Breast epithelium (tissue), 4 donors: ENCODE measurements at places on chromosomes 4 and X. TPM values are rescaled to one million over a fixed set of nuclear protein-coding genes. Genes with fewer than 3 reads are reported as not detected.

GRCh38 chr4:183639291-183639690 is 19.7 kb downstream of the RWDD4 start:
- no peaks in the 10 kb centered on the region for H3K27me3 ChIP-seq
- H3K27ac ChIP-seq, result peak overlapping the region; percentile 22
- DNase-seq, result no peak
- no peaks in the 10 kb centered on the region for H3K36me3 ChIP-seq
- no peaks in the 10 kb centered on the region for H3K4me1 ChIP-seq

DNA sequence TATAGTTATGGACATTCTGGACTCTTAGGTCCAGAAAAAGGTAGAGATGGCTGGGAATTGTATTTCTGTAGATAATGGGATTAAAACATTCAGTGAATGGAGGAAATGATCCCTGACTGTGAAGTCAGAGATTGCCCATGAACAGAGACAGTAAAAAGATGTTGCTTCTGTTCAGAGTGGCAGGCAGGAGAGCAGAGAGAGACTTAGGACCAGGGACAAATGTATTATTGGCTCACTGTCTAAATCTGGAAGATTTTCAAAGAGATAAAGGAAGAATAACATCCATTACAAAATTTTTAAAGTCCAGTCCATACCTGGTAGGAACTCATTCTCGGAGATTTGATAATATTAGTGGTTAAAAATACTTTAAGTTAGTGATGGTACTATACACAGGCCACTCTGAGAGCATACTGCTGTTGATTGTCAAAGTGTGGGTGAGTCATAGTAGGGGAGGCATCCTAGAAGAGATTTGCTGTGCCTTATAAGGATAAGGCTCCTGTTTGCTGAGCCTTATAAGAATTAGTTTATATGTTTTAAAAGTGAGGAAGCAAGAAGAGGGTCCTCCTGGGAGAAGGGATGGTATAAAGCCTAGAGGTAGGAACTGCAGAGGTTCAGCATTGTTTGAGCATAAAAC is 53.0 kb downstream of the JADE3 start:
- no peaks in the 10 kb centered on the region for H3K4me1 ChIP-seq
- no peak overlapping the region for H3K4me3 ChIP-seq
- H3K27me3 ChIP-seq, result peaks cover 22% of the 10 kb centered on the region

The CHIC2 gene
- 71.4 TPM for total RNA-seq

GRCh38 chrX:24859211-24859841 is 156.4 kb downstream of the ARX start:
- no peak overlapping the region for H3K4me3 ChIP-seq
- H3K36me3 ChIP-seq, result no peaks in the 10 kb centered on the region
- H3K27me3 ChIP-seq, result no peaks in the 10 kb centered on the region
- DNase-seq, result no peak
- H3K27ac ChIP-seq, result no peak overlapping the region
